ENCODE measurements at places on chromosomes 7 and 10. TPM values are rescaled to one million over a fixed set of nuclear protein-coding genes. Genes with fewer than 3 reads are reported as not detected.

Gene SLC39A12
- total RNA-seq, result not detected

Gene WEE2
- total RNA-seq, result not detected

Gene VAX1
- not detected for total RNA-seq

Gene AZGP1
- not detected for total RNA-seq

Gene ATP6V0A4
- total RNA-seq, result 0.06 TPM

Gene AGFG2
- 28.0 TPM for total RNA-seq

Gene SRGN
- total RNA-seq, result 438 TPM

Gene TUBAL3
- total RNA-seq, result not detected

Gene OR2A5
- total RNA-seq, result not detected

Gene TMEM270
- total RNA-seq, result not detected

Gene RAPGEF5
- total RNA-seq, result 0.06 TPM

Gene CTNNA3
- 0.19 TPM for total RNA-seq

GRCh38 chr10:93313798-93314197 lies 168.3 kb downstream of the MYOF start:
- DNase-seq, result peak; percentile 26

DNA sequence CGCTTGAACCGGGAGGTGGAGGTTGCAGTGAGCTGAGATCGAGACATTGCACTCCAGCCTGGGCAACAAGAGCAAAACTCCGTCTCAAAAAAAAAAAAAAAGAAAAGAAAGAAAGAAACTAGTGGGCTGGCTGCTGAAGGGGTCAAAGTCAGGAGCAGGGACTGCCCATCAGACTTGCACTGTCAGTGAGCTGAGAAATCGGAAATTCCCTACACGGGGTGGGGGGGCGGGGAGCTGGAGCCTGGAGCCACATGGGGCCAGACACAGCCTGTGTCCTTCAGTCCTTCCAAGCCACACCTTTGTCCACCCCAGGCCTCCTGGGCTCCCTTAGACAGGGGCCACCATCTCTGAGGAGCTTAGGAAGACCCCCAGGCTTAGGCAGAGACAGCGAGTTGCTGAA lies 34.5 kb downstream of the SRRM3 start:
- no peak for DNase-seq

GRCh38 chr10:80050752-80051151 lies 27.7 kb upstream of the TMEM254 start:
- no peak for DNase-seq

DNA sequence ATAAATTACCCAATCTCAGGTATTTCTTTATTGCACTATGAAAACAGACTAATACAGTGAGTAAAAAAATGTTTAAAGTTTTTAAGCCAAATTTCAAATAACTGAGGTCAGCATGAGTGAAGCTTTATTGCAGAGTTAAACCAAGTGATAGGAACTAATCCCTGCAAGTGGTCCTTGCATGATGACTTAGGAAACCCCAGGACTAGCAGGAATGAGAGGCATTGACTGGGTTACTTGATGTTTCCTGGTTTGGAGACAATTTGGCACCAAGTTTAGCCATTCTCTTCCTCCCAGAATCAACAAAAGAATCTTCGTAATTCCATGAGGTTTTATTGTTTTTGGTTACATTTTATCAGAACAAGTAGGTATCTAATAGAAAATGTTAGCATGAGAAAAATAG lies 194.2 kb downstream of the BICC1 start:
- no peak for DNase-seq

GRCh38 chr10:35214607-35215020 lies 88.0 kb downstream of the CREM start:
- DNase-seq, result no peak

DNA sequence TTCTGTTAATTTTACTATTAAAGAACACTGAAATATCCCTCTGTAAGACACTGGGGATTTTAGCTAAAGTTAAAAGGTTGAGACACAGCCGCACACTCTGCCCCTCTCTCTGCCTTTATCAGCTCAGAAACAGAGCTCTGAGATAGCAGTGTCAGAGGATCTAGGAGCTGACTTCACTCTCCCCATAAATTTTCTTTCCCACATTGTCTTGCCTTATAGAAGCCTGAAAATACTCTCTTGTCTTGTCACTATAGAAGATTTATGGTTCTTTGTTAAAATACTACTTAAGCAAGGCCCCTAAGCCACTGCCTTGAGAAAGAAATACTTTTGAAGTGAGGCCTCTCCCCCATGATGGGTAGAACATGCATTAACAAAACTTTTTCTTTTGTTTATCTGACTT lies 105.7 kb upstream of the C10orf90 start:
- no peak for DNase-seq

DNA sequence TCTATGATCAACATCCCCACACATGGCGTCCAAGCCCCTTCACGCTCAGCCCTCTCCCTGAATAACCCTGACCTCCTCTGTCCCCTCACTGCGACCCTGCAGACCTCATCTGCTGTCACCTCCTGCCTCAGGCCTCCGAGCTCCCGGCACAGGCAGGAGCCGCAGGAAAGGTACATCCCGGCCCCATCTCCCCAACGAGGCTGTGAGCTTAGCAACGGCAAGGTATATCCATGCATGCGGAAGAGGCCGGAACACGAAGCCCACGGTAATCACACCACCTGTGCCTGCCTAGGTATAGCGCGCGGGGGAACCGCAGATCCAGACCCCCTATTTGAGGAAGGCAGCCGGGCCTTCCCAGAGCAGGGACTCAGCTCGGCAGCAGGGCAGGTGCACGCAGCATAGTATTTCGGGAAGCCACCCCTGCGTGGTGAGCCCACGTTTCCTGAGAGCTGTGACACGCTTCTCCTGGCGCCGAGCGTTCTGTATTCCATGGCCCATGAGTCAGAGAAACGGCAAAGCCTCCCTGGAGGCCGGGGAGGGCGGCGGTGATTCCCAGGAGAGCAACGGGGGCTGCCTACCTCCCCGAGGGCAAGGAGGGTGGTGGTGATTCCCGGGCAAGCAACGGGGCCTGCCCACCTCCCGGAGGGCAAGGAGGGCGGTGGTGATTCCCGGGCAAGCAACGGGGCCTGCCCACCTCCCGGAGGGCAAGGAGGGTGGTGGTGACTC lies 50.1 kb upstream of the DNAAF5 start:
- no peak for DNase-seq

DNA sequence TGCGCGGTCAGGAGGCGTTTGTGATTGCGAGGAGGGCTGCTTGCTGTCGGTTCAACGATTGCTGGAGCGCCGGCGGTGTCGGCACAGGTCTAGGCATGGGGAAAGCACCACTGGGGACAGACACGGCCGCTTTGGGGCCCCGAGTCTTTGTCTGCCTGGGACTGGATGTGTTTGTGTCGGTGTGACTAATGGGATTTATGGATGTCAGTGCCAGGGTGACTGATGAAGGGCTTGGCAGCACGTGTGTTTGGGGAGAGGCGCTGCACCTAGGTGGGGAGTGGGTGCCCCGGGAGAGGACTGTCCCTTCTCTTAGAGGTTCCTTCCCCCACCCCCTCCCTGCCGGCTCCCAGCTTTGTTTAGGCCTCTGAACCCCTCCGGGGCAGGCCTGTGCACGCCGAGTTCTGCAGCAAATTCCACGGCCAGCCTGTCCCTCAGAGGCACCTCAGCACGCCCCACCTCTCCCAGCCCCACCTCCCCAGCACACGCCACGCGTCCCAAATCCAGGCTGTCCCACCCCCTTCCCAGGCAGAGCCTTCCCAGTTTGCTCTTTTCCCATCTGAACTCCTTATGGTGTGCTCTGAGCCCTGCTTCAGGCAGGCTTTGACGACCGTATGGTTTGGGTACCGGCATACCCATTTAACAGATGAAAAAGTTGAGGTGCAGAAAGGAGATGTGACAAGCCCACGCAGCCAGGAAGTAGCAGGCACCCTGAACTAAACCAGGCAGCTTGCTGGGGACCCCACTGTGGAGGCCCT lies 6.4 kb upstream of the TNRC18 start:
- peak; percentile 44 for DNase-seq

GRCh38 chr7:47605816-47606575 lies 24.1 kb upstream of the TNS3 start:
- DNase-seq, result no peak

GRCh38 chr7:106369816-106370215 lies 85.0 kb upstream of the NAMPT start:
- peak; percentile 28 for DNase-seq

DNA sequence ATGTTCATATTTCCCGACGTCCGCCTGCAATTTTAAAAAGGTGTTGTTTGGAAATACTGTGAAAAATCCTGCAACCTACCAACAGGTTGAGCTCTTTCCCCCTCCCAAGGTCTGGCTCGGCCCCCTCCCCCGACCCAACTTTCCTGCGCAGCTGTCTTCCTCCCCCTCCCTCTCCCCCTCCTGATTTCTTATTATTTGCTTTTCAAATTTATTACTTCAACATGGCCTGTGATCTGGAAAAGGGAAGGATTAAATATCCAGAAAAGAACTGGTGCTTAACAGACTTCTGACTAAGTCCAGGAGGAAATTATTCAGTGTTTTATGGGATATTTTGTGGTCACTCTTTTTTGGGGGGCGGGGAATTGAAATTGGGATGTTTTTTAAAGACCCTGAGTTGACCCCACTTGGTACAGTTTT lies 2.4 kb downstream of the ARID5B start:
- DNase-seq, result peak; percentile 59

DNA sequence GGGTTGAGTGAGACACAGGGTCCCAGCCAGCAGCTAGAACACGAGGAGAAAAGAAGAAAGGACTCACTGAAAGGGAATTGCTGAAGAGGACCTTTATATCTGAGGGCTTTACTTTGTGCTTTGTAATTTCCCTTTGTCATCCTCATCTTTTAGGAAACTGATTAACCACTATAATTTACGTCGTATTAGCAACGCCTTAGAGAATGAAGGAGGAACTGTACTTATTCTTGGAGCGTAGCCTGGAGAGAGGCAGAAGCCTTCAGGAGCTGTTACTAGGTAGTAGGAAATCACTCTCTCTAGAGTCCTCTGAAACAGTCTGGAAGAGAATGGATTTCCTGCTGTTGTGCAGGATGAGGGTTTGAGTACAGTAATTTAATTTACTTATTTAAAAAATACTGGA lies 101.0 kb upstream of the STEAP1B start:
- DNase-seq, result no peak

DNA sequence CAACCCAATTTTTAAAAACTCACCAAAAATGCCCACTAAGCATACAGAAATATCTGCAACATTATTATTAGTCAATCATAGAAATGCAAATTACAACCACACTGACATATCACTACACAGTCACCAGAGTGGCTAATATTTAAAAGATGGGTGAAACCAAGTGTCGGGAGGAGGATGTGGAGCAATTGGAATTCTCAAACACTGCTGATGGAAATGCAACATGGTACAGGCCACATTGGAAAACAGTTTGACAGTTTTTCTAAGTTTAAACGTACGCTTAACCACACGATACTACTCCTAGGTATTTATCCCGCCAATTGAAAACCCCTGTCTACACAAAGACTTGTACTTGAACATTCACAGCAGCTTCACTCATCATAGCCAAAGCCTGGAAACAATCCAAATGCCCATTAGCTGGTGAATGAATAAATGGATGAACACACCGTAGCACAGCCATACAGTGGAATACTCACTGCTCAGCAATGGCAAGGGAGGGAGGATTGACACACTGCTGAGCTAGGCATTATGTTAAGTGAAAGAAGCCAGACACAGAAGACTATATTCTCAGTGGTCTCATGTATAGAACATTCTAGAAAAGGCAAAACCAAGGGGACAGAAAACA lies 16.3 kb downstream of the GCK start:
- no peak for DNase-seq

- DNase-seq, result peak; percentile 15
Observed at GRCh38 chr7:70040970-70041766, 442.9 kb downstream of the AUTS2 start.

DNA sequence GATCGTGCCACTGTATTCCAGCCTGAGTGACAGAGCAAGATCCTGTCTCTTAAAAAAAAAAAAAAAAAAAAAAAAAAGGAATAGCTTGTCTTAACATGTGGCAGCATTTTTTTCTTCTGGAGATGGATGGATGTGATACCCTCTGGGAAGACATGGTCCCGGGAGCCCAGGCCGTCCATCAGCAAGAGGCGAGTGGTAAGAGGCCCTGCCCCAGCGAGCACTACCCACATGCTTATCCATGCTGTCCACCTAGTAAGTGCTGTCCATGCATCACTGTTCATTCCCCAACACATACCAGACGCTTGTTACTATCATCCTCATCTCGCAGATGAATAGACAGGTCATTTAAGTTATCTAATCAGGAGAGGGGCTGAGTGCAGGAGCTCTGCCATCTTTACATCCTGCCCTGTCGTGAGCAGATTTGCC lies 12.9 kb downstream of the ATP6V1F start:
- no peak for DNase-seq

DNA sequence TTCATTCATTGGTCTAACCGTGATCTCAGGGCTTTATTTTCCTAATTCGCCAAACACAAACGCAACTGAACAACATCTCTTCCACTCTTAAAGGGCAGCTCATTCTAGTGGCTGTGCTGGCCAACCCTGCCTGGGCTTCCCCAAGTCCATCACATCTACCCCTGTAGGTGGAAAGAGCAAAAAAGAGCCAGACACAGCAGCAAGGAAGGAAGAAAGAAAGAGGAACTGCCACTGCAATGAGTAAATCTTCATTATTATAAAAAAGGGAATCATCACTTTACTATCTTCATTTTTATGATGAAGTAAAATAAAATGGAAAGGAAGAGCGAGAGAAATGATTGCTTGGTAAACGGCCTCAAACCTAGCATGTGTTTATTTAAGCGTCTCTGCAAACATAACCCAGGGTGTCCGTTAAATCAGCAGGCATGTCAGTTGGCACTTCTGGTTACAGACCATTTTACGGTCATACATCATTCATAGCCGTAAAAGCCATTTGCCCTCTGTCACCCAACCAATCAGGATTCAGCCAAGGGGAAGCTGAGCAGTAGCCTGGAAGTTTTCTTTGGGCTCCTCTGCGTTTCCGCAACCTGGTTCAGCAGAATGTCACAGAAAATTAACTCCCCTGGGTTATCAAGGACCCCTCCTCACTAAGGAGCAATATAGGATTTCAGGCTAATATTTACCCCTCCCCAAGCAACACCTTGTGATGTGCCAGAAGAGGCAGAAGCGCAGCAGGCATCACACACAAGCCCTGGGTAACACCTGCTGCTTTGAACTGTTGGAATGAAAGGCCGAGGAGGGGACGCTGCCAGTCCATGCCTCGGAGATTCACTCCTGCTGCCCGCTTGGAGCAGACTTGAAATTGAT lies 234.0 kb downstream of the SNX10 start:
- no peak for DNase-seq

DNA sequence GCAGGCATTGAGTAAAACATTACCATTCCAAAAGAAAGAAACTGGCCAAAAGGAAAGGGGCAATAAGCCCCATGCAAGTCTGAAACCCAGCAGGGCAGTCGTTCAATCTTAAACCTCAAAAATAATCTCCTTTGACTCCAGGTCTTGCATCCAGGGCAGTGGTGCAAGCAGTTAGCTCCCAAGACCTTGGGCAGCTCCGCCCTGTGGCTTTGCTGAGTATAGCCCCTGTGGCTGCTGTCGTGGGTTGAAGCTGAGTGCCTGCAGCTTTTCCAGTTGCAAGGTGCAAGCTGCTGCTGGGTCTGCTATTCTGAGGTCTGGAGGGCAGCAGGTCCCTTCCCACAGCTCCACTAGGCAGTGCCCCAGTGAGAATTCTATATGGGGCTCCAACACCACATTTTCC lies 580.1 kb upstream of the AUTS2 start:
- no peak for DNase-seq

GRCh38 chr7:98909487-98909886 lies 31.2 kb downstream of the TRRAP start:
- DNase-seq, result no peak

GRCh38 chr10:47107007-47107747 lies 192.8 kb upstream of the GDF10 start:
- no peak for DNase-seq
